CD4-positive, alpha-beta T cell treated with Interferon gamma for 1 hour (primary cell): ENCODE measurements at places on chromosomes 1 and 21.
A peak's percentile ranks its signal among the peaks of the same experiment; 100 is the strongest.

DNA sequence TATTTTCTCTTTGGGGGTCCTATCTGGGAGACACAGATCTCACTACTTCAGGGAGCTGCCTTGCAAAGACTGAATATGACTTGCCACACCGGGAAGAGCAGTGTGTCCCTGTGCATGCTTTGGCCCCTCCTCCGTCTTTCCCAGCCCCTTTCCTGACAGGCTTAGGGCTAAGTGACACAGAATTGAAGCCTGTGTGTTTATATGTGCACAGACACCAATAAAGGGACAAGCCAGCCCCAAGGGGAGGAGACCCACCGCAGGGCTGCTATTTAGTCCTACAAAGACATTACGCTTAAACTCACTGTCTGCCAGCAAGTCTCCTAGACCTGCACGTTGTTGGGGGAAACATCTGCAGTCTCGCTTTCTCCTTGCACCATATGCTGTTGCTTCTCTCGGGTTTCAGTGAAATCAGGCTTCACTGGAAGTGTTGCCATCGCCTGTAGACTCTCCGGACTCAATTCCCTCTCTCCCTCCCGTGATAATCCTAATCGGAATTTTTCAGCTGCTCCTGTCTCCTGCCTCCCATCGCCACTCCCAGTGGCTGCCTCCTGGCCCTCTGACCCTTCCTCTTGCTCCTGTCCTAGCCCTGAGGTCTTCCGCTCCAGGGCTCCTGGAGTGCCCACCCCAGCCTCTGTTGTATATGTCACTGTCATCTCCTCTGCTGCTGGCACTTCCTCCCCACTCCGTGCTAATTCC, 58.5 kb upstream of the LRRC53 start:
- no peak for DNase-seq

DNA sequence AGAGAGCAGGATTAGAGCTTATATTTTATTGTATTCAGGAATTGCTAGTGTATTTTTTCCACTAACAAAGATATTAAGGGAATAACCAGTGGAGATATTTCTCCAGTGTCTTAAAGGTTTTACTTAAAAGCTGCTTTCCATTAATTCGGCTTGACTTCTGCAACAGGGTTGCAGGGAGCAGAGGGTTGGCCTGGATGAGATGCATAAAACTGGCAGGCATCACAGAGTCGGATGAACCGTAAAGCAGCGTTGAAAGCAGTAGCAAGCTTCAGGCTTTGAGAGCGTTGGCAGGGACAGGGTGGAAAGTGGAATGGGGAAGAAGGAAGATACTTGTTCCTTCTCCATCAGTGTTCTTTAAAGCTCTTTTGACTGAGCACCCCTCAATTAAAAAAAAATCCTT, 237.2 kb downstream of the LMO4 start:
- no peak for DNase-seq

DNA sequence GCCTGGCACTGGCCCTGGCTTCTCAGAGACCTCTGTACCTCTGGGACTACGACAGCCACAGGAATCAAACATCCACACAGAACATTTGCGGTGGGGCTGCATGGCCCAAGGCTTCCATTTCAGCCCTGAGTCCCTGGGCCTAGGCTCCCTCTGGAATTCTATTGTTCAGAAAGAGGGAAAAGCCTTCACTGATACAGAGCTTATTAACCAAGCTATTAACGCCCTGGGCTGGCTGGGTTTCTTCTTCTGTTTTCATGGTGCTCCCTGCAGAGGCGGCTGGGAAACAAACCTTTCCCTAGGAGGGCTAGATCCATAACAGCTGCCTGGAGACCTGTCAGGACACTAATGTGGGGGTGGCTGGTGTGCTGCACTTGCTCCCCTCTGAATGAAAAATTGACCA, 88.2 kb downstream of the KAZN start:
- no peak for DNase-seq

GRCh38 chr1:6500544-6501278, 9.2 kb upstream of the PLEKHG5 start:
- DNase-seq: no peak

DNA sequence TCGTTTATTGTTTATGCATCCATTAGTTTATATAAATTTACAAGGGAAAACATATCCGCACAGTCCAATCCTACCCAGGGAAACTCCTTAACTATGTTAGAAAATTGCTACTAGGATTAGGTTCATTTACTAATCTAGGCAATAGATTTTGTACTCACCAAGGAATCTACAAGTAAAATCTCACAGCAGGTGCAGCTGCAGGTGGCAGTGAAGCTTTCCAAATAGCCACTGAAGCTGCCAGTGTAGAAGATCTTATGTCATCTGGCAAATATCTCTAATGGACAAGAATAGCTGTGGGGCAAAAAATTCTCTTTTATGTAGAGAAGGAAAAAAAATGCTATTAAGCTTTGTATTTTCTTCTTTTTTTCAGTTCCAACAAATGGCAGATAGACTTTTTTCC, 963.4 kb upstream of the ADGRL4 start:
- no peak for DNase-seq

- no peak for DNase-seq
Observed at GRCh38 chr1:163444665-163445064, 122.9 kb downstream of the NUF2 start.

GRCh38 chr1:52139817-52140540, 1.9 kb upstream of the ZFYVE9 start:
- peak; percentile 5 for DNase-seq

DNA sequence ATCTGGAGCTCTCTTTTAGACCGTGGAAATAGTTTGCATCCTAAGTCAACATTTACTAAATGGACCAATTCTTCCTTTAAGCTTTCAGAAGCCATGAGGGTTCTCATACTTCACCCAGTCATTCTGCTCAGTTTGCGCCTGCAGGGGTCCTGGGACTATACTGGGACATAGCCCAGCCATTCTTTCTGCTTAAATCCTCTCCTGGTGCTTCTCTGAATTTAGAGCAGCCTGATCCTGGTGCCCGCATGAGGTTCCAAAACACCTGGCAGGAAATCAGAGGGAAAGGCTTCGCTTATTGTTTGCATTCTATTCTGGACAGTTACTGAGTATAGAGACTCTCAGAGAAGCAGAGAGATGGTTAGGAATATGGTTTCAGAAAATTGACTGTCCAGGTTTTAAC, 27.0 kb downstream of the TNN start:
- no peak for DNase-seq

DNA sequence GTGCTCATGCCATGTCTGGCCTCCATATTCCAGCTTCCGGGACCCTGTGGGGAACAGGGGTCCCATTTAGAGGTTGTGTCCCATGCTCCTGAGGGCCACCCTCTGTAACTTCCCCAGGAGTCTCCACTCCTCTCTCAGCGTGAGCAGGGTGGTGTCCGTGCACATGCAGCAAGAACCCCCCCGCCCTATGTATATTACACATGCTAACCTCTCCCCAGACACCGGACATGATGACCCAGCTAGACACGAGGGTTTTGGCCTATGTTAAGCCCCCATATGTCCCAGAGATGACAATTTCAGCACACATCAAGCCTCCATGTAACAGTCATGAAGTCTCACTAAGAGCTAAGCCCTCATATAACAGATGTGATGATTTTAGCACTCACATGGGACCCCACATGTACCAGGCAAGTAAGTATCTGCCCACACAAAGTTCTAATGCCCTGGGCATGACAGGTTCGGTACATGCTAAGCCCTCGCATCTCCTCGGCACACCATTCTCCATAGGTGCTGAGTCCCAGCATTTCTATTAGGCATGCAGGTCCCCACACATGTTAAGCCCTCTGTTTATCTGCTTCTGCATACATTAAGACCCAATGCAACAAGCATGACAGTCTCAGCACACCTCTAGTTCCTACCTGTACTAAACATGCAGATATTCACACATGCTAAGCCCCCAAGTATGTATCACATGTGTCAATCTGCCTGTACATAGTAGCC, 7.1 kb downstream of the FHL3 start:
- no peak for DNase-seq

DNA sequence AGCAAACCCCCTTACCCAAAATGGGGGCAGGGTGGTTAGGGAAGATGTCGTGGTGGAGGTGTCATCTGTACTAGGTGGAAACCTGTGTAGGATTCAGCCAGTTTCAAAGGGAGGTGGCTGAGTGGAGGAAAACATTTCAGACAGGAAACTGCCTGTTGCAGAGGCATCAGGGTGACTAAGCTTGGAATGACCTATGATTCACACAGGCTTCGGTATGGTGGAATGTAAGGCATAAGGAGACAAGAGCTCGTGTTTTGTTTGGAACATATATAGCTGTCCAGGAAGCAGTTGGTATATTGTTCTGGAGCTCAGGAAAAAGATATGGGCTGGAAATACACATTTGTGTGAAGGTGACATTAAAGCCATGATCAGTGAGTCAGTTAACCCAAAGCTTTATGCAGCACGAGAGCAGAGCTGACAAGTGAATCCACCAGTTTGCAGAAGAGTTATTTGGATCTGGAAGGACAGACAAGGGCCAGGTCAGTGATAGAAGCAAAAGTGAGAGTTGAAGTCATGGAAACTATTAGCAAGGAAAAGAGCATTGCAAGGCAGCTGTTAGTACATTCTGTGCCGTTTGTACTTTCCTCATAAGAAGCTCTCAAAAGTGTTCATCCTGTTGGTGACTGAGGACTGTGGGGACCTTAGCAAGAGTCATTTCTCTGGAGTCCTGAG, 12.2 kb downstream of the UTP25 start:
- DNase-seq: no peak

GRCh38 chr1:115118611-115119010, 29.3 kb upstream of the TSPAN2 start:
- DNase-seq: no peak

DNA sequence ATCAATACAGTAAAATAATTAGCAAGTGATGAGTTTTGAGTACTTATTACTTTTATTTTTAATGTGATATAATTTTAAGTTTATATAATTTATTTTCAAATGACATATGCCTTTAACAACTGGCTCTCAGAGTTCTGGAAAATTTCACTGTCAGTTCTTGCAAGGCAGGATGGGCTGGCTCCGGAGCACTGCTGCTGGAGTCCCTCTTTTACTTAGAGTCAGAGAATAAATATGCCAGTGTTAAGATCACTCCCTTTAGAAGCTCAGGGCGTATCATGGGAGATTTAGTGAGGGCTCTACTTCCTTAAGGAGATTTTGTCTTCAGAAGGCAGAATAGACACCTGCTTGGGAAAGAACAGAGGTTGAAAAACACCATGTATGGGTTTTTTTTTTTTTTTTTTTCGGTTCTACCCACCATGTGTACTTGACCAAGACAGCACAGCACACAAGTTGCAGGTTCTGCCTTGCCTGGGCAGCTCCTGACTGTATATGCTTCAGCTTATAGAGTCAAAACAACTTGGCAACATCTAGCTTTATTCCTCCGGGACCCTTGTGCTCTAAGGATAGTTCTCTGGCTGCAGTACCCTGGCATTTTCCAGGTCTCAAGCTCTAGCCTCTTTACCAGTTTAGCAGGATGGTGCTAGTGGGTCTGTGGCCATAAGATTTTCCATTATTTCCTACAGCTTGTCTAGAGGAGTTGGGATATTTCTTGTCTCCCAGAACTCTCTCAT, 29.7 kb upstream of the FMOD start:
- DNase-seq: no peak

GRCh38 chr1:237219751-237220642, 178.0 kb downstream of the RYR2 start:
- no peak for DNase-seq

- no peak for DNase-seq
Observed at GRCh38 chr21:42151148-42151947, 67.6 kb upstream of the ABCG1 start.

DNA sequence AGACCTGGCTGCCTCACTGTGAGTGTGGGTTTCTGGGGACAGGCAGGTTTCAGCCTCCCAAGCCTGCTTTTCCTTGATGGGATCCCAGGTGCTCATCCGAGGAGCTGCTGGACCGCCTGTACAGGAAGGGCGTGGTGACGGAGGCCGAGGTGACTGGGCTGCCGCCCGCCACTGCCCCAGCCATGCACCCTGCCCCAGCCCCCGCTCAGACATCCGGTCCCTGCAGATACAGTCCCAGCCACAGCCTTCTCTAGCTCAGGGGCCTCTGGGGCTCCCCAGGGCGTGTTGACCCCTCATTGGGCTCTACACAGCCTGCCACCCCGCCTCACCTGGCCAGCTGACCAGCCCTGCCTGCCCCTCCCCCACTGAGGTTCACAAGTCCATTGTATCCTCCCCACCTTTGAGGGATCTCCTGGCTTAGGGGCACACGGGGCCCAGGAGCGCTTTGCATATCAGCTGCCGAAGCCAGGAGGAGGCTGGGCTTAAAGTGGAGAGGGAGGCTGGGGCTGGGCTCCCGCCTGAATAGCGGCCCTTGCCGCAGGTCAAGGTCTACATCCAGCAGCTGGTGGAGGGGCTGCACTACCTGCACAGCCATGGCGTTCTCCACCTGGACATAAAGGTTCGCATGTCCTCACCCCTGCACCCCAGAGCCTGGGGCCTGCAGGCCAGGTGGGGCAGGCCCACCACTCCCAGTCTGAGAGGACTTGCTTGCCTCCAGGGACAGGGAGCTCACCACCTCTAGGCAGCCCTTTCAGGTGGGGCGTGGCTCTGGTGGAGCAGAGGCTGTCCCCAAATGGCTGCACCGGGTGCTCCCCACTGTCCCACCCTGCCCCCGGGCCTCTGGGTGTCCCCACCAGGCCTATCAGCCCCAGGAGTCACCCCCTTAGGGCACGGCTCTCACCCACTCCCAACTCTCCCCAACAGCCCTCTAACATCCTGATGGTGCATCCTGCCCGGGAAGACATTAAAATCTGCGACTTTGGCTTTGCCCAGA, 38.5 kb downstream of the TRIM11 start:
- no peak for DNase-seq

- no peak for DNase-seq
Observed at GRCh38 chr1:58997637-58998036, 213.8 kb upstream of the JUN start.

GRCh38 chr1:10672343-10673050, 123.9 kb downstream of the CASZ1 start:
- no peak for DNase-seq

- peak; percentile 1 for DNase-seq
Observed at GRCh38 chr21:35400233-35400939, 351.3 kb upstream of the RUNX1 start.

DNA sequence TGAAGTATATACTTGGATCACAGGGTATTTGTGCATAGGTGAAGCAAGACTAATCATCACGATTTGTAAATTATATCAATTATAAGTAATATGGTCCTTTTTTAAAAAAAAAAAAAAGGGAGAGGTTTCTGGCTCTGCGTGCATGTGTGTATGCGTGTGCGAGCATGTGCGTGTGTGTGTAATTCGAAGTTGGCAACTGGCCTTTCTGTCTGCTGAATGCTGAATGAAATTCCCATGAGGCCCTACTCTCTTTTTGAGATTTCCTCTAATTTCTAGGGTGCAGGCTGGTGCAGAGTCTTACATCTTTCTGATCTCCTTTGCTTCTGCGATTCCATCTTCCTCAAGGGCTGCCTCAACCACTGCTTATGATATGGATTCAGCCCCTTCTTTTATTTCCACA, 212.2 kb downstream of the URB2 start:
- DNase-seq: no peak

- DNase-seq: no peak
Observed at GRCh38 chr1:166988974-166989515, at the start of gene MAEL. TSS of gene MAEL (plus strand) at chr1:166989280. CDS start at chr1:166989353, 73 bp downstream.

GRCh38 chr21:16587141-16587581, 857.4 kb downstream of the USP25 start:
- DNase-seq: no peak

GRCh38 chr1:204756811-204757210, 71.3 kb upstream of the LRRN2 start:
- no peak for DNase-seq

- no peak for DNase-seq
Observed at GRCh38 chr21:46081862-46082712, 15.8 kb upstream of the COL6A2 start.

GRCh38 chr1:82143108-82143833, 342.5 kb downstream of the ADGRL2 start:
- no peak for DNase-seq
